ENCODE measurements at places on chromosomes 7 and 10.

DNA sequence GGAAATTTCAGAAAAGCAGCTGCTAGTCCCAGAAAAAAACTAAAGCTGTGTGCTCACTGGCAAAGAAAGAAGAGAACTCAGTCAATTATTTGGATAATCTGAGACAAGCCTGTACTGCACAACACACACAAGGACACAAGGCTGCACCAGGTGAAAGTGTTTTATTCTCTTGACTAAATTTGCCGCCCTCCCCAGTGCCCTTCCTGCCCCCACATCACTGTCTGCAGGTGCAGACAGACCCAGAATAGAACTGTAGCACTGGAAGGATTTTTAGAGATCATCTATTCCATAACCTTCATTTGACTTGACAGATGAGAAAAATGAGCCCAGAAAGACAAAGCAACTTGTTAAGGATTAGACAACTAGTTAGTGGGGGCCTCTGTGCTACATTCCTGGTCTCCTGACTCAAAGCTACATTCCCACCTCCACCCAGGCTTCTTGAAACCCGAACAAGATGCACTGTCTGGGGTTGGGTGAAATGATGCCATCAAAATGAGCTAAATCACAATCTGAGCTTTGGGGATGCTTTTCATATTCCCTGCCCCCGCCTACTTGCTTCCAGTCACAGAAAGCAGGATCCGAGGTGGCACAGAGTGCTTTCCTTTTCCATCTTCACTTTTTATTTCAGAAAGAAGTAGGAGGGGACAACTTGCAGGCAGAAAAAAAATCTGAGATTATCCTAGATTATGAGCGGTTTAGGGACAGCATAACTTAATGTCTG, 5.2 kb upstream of the VAX1 start:
- no peak for DNase-seq

DNA sequence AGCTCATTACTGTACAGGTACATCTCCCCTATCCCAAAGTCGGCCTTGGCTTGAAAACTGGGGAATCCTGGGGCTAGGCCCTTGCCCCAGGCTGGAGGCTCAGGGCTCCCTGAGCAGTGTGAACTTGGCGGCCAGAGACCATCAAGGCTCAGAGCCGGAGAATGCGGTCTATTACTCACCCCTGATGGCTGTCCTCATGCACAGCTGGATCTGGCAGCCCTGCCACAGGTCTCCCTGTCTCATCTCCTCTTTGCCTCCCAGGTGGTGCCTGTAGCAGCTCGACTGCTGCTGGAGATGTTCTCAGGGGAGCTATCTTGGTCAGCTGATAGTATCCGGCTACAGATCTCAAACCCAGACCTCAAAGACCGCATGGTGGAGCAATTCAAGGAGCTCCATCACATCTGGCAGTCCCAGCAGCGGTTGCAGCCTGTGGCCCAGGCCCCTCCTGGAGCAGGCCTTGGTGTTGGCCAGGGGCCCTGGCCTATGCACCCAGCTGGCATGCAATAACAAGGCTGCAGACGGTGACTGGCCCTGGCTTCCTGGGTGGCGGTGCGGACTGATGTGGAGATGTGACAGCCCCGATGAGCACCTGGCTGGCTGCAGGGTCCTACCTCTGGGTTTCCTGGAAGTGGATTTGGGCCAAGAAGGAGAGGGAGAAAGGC, 10.7 kb downstream of the IRF5 start:
- DNase-seq, result no peak

GRCh38 chr7:97006055-97006815, 882 bp downstream of the DLX6 start:
- DNase-seq, result no peak

GRCh38 chr7:54774785-54775740, 16.1 kb upstream of the SEC61G start:
- no peak for DNase-seq

GRCh38 chr10:93554760-93555432, 11.6 kb upstream of the FFAR4 start:
- DNase-seq, result peak; percentile 31

GRCh38 chr10:12862459-12862858, 139.1 kb downstream of the CCDC3 start:
- no peak for DNase-seq

DNA sequence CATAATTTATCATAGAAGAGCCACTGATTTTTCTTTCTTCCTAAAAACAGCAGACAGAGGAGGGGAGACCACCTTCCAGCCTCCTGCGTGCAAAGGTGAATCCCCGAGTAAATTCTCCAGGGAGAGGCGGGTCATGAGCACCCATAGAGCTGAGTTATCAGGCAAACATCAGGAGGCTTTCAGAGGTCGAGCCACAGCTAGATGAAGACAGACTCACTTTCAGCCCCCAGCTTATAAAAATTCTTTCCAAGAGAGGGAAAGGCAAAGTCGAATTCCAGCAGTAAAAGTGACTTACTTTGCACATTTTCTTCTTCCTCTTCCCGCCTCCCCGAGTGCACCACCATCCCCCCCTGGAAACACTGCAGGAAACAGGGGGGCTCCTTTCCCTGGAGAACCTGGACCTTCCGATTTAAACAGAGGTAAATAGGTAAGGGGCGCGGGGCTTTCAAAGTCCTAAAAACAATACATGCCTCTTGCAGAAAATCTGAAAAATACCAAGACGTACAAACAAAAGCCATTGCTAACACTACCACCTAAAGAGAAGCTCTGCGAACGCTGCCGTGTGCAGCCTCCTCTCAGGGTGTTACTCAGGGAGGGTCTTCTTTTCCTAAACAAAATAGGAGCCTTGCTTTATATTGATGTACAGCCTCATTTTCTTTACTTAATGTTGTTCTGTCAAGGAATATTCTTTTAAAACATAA, 163.8 kb downstream of the SVIL start:
- no peak for DNase-seq

GRCh38 chr7:95867309-95867708, 95.0 kb downstream of the DYNC1I1 start:
- DNase-seq, result no peak

DNA sequence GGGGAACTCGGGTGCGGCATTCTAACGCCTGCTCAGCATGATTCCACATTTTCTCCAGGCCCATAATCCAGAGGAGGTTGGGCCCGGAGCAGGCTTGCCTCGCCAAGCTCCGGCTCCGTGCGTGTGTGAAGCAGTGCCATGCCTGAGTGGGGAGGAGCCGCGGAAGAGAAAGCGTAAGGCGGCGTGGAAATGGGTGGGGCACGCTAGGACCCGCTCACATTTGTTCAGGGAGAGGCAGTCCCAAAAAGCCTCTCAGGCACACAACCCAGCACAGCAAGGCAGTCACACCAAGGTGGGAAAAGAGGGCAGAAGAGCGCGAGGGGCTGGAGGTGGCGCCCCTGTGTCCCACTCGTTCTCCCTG, 695 bp upstream of the VDAC2 start:
- DNase-seq, result peak; percentile 66

DNA sequence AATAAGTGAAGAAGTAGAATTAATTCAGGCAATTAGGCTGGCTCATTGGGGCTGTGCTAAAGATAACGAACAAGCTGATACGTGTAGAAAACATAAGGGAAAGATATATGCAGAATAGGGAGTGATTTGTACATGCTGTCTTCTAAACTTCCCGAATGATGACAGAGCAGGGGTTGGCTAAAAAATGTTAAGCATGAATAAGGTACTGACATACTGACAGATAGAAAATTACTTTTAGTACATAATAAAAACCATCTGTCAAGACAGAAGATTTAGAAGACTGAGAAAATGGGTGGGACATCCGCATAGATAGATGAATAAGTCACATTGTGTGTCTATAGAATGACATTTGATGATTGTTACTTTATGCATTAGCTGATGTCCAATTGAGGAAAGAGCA, 158.8 kb upstream of the ZNF804B start:
- no peak for DNase-seq

DNA sequence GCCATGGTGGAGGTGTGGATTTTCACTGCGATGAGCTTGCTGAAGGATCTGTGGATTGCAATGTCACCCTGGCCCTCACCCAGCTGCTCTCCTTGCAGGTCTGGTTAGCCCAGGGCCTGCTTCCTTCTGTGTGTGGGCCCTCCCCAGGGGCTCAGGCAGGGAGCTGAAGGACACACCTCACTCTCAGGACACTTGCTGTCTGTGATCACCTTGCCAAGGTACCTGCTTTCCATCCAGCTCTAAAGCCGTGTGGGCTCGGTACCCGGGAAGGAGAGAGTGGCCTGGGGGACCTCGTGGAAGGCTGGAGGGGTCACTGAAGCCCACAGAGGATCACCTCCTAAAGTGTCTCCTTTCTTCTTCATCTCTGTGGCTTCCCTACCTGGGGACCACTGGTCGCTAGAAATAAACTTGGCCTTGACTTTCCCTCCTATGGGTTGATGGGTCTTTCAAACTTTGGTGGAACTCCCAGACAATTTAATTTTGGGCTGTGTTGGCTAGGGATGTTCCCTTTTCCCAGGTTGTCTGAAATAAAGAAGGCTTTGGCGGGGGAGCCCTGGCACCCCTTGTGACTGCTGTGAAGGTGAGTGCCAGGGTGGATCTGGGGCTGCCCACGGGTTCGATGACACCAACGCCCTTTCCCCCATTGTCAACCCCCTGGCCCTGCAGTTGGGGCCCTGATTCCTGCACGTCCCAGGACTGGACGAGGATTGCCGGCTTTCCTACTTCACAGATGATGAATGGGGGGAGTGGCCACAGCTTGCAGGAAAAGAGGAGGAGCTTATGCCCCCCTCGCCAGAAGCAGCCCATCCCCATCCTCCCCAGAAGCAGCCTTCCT, 331.0 kb downstream of the ADARB2 start:
- DNase-seq, result no peak

- DNase-seq, result no peak
Measured at GRCh38 chr10:6030940-6031339, 31.2 kb downstream of the IL2RA start.

DNA sequence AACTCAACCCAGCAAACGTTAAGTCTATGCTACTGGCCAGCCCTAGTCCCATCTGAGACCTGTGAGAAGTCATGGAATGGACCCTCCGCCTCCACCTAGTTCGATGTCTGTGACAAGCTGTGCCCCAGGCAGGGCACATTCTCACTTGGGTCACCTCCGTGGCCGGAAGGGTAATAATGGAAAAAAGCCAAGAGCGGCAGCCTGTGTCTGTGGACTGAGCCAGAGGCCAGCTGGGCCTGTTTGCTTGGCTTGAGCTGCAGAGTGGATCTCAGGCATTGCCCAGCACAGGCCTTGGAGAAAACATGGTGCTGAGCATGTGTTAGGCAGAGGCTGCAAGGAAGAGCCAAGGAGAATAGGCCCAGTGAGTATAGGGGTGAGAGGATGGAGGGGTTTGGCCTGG, 97.8 kb downstream of the GALNT17 start:
- no peak for DNase-seq

- DNase-seq, result peak; percentile 53
Measured at GRCh38 chr7:28179120-28180030, 1.2 kb downstream of the JAZF1 start.

DNA sequence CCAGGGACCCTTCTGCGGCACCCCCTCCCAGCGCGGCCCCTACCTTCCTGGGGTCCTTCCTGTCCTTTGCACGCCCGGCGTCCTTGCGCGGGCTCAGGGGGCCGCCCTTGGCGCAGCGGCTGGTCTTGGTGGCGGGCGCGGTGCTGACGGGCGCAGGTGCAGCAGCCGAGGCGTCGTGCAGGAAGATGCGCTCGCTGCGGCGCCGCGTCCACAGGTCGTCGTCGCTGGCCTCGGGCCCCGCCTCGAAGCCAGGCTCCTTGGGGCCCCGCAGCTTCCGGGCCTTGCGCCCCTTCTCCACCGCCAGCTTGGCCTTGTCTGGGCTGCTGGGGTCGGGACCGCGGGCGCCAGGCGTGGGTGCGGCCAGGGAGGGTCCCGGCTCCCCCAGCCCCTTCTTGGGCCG, 49.8 kb downstream of the SLC29A4 start:
- DNase-seq, result no peak

Data from stimulated activated CD4-positive, alpha-beta T cell treated with anti-CD3 and anti-CD28 coated beads, Interleukin-4, amount 100 ng/mL, for 48 hours (primary cell).